Stimulated activated CD8-positive, alpha-beta memory T cell treated with anti-CD3 and anti-CD28 coated beads, Interleukin-7, amount 100 ng/mL, for 4 hours (primary cell): ENCODE measurements at places on chromosomes 11 and 22.

- DNase-seq, result no peak
These were observed 15.2 kb upstream of the SLC6A5 start for GRCh38 chr11:20584093-20584774.

DNA sequence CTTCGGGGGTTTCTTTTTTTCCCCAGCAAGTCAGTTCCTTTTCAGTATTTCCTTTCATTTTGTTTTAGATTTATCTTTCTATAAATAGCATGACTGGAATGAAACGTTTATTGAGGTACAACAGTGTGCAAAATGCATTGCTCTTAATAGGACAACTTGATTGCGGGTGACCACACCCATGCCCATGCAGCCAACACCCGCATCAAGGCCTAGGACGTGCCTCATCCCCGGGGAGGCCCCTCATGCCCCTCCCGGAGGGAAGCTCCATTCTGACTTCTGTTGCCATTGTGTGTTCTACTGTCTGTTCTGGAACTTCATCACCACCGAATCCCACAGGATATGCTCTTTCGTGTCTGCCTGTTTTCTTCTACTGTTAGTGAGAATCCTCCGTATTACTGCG lies 82.2 kb downstream of the RPS6KA4 start:
- no peak for DNase-seq

DNA sequence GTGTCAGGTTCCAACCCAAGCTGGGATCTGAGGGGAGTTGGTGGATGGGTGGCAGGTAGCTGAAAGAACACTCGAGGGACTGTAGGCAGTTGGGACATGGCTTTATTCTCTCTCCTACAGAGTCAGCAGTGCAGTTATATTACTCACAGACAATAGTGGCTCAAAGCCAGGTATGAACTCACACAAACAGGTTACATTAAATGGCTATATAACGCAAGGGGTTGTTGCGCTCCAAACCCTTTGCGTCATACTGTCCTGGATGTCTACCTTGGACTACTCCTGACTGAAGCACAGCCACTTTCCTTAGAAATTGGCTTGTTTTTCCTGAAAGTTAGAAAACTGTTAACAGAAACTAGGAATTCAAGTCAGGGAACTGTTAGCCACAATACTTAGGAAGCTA lies 66.4 kb upstream of the OR4B1 start:
- no peak for DNase-seq

DNA sequence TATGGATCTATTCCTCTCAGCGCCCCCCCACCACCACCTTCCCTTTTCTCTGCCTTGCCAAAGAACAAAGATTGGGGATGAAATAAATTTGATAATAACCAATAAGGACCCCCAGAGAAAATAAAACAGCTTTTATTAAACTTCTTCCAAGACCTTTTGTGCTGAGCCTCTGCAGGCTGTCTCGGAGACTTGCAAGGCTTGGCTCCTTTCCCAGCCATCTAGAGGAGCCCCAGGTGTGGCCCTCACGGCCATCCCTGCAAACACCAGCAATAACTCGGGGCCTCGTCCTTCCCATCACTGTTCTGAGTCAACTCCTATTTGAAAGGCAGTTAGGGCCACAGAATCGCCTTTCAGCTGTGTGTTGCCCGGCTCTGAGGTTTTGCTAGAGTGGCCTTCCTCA lies 51.2 kb upstream of the LMO1 start:
- DNase-seq, result no peak

DNA sequence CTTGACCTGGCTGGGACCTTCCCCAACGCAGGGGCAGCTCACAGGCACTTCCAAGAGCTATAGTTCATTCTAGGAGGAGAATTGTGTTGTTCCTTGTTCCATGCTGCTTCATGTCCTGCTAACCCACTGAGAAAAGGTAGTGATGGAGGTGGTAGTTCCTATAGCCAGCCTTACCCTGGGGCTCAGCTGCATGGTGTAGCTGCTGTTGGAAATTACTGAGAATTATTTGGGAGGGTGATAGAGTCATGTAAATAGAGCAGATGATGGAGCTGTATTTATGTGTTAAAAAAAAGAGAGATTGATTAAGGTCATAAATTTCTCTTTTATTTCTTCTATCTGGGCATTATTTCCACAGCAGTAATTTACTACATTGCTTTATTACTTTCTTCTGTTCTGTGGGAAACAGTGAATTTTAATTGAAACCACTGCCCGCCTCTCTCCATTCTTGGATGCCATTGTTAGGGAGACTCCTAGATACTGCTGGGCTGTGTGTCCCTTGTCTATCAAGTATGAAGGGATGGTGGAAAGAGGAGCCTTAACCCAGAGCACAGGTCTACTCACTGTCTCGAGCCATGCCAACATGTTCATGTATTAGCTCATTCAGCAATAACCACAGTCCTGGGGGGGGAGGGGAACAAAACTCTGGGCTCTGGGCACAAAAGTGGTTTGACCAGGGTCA lies 309.2 kb downstream of the FAT3 start:
- no peak for DNase-seq

DNA sequence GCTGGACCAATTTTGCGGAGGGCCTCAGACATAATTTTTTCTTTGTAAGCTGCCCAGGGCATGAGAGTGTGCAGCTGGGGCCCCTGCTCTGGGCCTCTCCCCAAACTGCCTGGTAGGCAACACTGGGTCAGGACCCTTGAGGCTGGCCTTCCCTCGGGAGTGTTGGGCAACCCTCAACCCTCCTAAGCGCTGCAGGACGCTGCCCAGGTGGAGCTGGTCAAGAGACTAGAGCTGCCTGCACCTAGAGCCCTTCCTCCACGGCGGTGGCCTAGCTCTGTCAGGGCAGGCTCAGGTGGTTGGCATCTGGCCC lies 505 bp upstream of the TMEM132A start:
- no peak for DNase-seq

DNA sequence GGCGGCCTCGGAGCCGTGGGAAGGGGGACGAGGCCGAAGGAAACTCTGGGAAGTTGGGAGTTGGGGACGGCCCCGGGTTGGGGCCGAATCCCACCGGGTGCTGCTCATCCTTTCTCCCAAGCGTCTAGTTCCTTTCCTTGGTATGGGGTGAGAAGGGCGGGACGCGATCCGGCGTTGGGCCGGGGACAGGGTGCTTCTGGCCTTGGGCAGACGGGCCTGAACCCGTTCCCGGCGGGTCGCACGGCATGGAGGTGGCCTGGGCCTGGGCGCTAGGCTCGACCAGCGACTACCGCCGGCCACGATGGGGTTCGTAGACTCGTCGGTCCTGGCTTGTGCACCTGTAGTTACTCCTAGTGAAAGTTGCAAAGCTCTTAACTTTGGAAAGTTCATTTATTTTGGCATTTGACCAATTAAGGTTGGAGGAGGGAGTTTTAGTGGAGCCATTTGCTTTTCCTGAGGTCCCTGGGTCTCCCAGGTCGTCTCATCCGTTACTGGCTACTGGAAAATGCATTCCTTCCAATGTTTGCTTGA lies 1.0 kb downstream of the SYT9 start:
- no peak for DNase-seq

GRCh38 chr11:11279956-11280689 lies 72.9 kb downstream of the CSNK2A3 start:
- DNase-seq, result no peak

DNA sequence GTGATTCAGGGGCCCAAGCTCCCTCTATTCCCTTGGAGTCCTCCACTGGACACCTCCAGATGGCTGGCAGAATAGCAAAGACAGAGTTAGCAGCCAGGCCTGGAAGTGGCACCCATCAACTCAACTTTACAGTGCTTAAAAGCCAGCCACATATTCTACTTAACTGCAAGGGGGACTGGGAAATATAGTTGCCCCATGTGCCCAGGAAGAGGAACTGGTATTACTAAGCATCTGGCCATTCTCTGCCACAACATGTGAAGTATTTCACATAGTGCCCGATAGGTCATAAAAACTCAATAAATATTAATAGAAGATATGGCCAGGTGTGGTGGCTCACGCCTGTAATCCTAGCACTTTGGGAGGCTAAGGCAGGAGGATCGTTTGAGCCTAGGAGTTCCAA lies 5.5 kb upstream of the IL10RA start:
- no peak for DNase-seq

- DNase-seq, result no peak
These were observed 38.6 kb downstream of the SCGB1A1 start for GRCh38 chr11:62457478-62457877.

DNA sequence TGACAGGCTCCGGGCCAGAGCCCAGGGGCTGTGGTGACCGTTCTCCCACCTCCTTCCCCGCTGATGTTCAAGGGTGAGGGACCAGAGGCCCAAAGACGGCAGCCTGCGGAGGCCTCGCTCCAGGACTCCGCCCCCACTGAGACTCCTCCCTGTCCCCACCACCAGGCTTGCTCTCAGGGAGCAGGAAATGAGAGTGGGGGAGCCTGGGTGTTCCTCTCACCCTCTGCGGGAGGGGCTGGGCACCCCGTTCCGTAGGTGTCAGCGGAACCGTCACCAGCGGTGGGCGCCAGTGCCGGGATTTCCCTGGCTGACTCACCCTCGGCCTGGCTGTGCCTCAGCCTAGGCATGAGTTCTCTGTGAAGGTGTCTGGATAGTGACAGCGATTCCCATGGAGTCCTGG lies 15.7 kb downstream of the DAGLA start:
- DNase-seq, result peak; percentile 92

- no peak for DNase-seq
These were observed 27.9 kb downstream of the PARVB start for GRCh38 chr22:44051961-44052360.

DNA sequence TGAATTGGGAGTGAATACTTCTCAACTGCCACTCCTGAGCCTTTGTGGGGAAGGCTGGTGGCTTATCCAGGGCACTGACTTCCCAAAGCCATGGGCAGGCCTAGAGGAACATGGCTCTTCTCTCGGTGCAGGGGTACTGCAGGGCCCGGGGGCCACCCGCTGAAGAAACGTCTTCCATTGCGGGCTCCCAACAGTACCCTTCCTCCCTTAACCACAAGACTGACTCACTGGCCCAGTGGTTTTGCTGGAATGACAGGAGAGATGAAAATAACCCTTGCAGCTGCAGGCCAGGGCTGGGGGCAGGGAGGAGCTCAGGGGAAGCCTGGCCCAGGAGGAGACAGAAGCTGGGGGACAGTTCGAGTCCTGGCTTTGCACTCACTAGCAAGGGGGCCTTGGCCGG lies 13.5 kb downstream of the TXN2 start:
- no peak for DNase-seq

DNA sequence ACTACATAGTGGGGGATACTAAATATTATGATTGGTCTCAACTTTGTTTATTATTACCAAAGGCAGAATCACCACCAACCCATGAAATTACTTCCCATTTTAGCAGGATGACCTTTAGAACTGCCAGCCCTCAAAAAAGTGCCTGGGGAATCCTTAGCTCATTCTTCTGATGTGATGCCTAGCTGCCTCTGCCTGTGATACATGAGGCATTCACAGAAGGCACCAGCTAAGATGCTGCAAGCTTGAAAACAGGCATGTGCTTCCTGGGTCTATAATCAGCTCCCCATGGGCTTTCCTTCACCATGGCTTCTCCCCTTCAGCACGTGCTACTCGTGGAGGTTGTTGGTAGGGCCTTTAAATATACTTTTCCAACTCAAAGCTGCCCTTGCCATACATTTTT lies 50.4 kb upstream of the ARHGAP20 start:
- no peak for DNase-seq

- peak; percentile 20 for DNase-seq
These were observed 87.4 kb upstream of the ARHGAP32 start for GRCh38 chr11:129279326-129280026.

GRCh38 chr11:47589977-47590861 lies 3.7 kb downstream of the FAM180B start:
- no peak for DNase-seq

GRCh38 chr11:10327254-10327653 lies 22.4 kb downstream of the ADM start:
- no peak for DNase-seq

- no peak for DNase-seq
These were observed 38.5 kb upstream of the PPARA start for GRCh38 chr22:46111645-46112306.

DNA sequence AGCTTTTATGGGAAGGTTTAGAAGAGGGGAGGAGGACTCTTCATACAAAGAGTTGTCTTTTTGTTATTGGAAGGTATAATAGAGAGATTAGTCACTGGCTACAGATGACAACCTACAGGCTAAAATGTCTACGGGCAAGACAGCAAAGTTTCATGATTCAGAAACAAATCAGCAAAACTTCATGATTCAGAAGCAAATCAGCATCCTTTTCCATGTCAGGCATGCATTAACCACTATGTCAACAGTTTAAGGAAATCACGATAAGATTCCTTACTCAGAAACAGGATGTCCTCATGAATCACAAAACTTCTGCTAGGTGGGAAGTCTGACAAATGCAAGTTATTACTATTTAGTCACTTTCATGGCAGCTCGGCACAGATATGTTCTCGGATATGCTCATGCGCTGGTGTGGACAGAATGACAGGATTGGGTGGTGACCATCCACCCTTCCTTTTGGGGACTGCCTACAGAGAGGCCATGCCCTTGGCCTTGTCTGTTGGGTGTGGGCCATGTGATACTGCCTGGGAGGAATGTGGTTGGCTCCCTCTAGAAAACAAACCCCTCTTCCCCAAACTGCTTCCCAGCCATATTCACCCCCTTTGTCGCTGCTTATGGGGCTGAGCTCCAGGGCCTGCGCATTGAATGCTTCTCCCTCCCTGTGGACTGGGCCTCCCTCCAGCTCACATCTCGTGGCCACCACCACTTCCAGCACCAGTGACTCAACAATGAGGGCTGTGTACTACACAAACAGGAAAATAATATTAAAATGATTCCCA lies 10.1 kb downstream of the C11orf91 start:
- DNase-seq, result no peak

DNA sequence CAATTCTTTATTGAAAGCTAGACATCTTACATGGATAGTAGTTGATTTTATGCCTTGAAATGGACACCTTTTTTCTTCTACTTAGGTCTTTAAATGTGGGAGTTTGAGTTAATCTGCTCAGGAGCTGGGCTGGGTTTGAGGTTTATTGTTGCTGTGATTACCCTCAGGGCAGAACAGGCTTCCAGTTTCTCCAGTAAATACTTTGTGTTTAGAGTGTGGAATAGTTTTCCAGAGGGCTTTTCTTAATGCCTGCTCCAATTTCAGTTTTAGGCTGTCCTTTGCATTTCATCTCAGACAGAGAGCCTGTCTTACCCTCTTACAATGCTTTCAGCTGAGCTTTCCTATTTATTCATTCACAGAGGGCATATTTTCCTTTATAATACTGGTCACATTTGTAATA lies 69.9 kb upstream of the ADORA2A start:
- DNase-seq, result no peak

GRCh38 chr11:133943950-133944698 lies 12.6 kb downstream of the IGSF9B start:
- no peak for DNase-seq

DNA sequence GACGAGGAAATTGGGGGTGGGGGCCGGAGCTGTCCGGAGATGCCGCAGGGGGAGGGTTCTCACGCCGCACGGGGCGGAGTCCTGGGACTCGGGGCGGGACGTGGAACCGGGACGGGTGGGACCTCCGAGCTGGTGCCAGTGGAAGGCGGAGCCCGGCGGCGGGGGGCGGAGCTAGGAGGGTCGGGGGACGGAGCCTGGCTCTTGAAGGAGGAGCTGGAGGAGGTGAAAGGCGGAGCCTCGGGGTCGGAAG lies 271 bp downstream of the FKBP2 start:
- no peak for DNase-seq

GRCh38 chr11:73040046-73040445 lies 102.1 kb downstream of the FCHSD2 start:
- no peak for DNase-seq

- no peak for DNase-seq
These were observed 4.9 kb downstream of the CWC15 start for GRCh38 chr11:94968334-94968958.
